ENCODE measurements at places on chromosomes 1 and 21.
A peak's percentile ranks its signal among the peaks of the same experiment; 100 is the strongest.

DNA sequence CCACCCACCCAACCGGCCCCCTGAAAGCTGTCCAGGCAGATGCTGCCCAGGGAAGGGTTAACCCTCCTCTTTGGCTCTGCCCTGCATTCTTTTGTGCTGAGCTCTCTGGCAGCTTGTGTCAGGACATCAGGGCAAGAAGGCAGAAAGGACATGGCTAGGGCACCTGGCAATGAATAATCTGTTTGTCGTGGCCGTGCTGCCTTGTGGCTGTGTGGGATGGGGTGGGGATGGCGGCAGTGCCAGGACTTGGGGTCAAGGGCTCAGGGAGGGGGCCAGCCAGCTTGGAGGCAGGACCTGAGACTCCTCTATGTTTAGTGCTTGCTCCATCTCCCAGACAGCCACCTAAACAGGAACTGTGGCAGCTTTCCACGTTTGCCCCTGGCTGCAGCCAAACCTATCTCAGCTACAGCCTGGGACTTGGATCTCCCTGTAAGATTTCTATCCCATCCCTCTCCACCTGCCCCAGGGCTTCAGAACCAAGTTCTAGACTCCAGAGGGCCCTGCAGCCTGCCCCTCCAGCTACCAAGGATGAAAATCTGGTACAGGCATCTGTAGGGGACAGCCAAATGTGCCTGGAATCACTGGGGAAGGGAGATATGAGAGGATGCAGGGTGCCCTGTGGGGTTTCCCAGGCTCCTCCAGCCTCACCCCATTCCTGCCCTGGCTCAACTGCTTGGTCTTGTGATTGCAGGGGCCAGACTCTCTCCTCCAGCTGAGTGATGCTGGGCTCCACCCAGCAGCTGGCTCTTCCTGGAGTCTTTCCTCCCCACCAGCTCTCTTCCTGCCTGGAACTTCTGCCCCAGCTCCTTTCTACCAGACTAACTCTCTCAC, 9.6 kb upstream of the GPR37L1 start:
- peak; percentile 62 for DNase-seq

DNA sequence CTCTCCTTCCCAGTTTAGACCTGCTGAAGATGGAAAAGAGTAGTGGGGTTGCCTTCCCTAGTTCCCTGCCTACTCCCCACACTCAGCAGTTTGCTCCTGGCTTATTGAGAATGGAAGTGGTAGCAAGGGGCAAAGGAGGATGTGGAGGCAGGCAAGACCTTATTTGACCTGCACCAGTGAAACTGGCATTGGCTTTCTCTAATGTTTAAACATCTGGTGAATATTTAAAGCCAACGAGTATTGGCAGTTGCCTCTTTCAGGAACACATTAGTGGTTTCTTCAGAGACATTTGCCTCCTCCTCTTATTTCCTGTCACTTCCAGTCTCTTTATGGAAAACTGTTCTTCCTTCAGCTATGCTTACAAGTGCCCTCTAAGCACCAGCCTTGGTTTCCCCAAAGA, 62.4 kb upstream of the VAV3 start:
- no peak for DNase-seq

- peak; percentile 32 for DNase-seq
Measured at GRCh38 chr1:30378991-30379581, 344.3 kb downstream of the MATN1 start.

DNA sequence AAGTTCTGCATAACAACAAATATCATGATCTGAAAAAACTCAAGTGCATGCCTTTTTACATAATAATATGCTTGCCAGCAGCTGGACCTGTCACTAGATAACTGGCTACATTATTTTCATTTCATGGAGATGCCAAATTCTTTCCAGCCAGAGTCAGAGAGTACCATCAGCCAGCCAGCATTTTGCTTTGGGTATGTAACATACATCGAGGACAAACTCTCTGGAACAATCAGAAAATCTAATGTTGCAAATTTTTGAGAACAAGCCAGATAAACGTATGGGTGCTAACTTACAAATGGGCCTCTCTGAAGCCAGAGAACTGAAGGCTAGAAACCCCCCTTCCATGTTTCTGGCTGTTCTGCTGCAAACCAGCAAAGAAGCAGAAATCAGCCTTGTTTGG, 76.3 kb upstream of the BACE2 start:
- no peak for DNase-seq

GRCh38 chr1:227790868-227791267, 24.6 kb upstream of the PRSS38 start:
- DNase-seq, result no peak

GRCh38 chr1:6554907-6555778, at the start of gene TAS1R1:
TSS of gene TAS1R1 (plus strand) at chr1:6555307. CDS start at chr1:6555374, 67 bp downstream.
- peak; percentile 28 for DNase-seq

GRCh38 chr21:30116479-30116878, 50.1 kb downstream of the CLDN17 start:
- DNase-seq, result no peak

GRCh38 chr1:226626577-226626956, 78.0 kb downstream of the STUM start:
- DNase-seq, result peak; percentile 75

GRCh38 chr1:161226320-161226711, 456 bp downstream of the TOMM40L start:
- DNase-seq, result no peak

DNA sequence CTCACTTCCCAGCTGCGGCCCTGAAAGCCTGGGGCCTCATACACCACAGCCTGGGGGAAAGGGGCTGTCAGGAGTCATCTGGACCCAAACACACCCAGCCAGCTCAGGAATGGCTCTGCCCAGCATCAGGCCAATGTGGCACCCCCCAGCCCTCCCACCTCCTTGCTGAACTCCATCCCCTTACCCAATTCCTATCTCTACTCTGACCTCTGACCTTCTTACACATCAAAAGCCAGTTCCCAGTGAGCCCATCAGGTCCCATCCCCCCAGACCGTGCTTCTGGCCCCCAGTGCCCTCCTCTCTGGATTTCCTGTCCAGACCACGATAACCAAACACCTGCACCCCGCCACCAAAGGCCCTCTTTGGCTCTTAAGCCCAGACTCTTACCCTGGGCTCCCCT, 16.3 kb downstream of the CRYBG2 start:
- DNase-seq, result no peak

DNA sequence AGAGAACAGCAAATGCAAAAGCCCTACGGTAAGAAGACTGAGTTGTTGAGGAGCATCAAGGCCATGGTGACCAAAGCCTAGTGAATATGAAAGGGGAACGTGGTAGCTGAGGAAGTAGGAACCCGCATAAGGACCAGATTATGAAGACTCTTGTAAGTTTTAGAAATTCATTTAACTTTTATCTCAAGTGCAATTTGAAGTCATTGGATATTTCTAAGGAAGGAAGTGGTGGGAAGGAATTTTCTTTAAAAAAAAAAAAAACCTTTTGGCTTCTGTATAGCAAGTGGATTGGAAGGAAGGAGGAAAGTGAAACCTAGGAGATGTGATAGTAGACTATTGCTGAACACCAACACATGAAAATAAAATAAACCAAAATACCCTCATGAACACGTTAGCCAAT, 119.0 kb downstream of the TNFSF18 start:
- no peak for DNase-seq

- DNase-seq, result peak; percentile 62
Measured at GRCh38 chr1:117512728-117513321, 93.0 kb upstream of the TENT5C start.

GRCh38 chr1:178772952-178773351, 47.9 kb downstream of the RALGPS2 start:
- no peak for DNase-seq

- DNase-seq, result no peak
Measured at GRCh38 chr1:154808261-154808908, 61.7 kb downstream of the KCNN3 start.

GRCh38 chr21:14088391-14088790, 122.4 kb downstream of the LIPI start:
- no peak for DNase-seq

DNA sequence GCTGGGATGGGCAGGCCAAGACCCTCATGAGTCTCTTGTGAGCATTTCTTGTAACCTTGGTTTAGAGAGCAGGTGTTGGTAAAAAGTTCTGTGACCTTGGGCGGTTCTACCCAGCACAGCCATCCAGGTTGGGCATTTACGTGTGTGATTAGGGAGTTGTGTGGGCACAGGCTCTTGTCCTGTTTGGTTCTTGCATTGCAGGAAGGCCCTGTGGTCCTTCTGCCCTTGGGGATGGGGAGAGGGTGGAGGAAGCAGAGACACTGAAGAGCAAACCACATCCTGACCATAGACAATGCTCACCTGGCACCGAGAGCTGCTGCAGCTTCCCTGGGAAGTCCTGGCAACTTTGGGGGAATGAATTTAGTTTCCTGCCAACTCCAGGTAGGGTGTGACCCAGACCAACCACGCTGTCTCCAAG, 25.6 kb downstream of the RNF187 start:
- no peak for DNase-seq

DNA sequence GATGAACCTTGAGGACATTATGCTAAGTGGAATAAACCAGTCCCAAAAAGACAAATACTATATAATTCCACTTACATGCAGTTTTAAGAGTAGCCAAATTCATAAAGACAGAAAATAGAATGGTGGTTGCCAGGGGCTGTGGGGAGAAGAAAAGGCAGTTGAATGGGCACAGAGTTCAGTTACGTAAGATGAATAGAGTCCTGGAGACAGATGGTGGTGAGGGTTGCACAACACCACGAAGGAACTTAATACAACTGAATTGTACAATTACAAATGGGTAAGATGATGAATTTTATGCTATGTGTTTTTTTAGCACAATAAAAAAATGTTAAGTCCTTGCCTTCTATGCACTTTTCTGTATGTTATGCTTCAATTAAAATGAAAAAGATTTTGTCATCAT, 66.6 kb downstream of the CD34 start:
- peak; percentile 47 for DNase-seq

GRCh38 chr1:19287436-19288185, 959 bp downstream of the AKR7A3 start:
- no peak for DNase-seq

- DNase-seq, result peak; percentile 77
Measured at GRCh38 chr1:59947047-59947938, 20.7 kb upstream of the CYP2J2 start.

GRCh38 chr1:217867446-217867995, 236.4 kb downstream of the SPATA17 start:
- no peak for DNase-seq

GRCh38 chr1:178418284-178418955, 78.3 kb downstream of the CLEC20A start:
- no peak for DNase-seq

DNA sequence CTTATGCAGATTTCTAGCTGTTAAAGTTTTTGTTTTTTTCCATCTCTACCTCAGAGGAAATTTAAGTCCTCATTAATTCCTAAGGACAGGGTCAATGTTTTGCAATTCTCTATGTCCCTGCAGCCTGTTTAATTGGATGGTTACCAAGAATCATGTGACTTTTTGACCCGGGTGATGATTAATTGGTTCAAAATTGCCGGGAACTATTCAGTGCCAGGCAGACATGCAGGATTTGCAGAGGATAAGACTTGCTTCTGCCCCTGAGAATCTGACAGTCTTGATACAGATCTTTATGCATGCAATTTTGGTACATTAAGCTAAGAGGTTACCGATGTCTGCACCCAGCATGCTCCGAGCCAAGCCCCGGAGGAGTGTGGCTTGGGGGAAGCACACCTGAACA, 87.9 kb downstream of the PLPP3 start:
- DNase-seq, result peak; percentile 57

DNA sequence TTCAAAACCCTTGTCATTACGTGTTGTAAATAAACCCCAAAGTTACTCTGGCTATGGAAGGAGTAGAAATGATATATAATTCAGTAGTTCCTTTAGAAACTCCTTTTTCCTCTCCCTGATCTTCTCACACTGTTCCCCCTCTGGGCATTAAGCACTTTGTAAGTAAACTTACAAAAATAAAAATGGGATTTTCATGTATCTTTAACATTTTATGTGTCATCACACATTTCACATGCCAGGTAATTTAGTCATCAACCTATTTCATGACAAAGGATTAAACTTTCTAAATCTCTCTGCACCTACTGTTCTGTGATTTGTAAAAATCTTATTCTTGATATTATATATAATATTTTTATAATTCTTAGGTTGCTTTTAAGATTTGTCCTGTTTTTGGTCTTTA, 176.9 kb downstream of the NEK7 start:
- DNase-seq, result peak; percentile 39

- DNase-seq, result no peak
Measured at GRCh38 chr1:115242543-115242942, 95.5 kb downstream of the NGF start.

DNA sequence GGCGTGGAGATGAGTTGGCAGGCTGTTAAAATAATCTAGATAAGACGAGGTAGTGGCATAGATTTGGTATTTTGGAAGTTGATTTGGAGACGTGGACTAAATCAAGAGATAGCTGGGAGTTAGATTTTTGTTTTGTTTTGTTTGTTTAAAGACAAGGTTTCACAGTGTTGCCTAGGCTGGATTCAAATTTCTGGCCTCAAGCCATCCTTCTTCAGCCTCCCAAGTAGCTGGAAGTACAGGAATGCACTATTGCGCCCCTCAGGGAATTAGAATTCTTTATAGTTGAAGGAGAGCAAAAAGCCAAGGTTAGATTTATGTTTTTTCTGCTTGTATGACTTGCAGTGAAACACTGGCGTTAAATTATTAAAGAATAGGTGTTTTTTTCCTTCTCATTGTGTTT, 22.3 kb upstream of the SNRPE start:
- peak; percentile 94 for DNase-seq

GRCh38 chr1:207309745-207310273, 11.7 kb upstream of the CD55 start:
- peak; percentile 78 for DNase-seq

DNA sequence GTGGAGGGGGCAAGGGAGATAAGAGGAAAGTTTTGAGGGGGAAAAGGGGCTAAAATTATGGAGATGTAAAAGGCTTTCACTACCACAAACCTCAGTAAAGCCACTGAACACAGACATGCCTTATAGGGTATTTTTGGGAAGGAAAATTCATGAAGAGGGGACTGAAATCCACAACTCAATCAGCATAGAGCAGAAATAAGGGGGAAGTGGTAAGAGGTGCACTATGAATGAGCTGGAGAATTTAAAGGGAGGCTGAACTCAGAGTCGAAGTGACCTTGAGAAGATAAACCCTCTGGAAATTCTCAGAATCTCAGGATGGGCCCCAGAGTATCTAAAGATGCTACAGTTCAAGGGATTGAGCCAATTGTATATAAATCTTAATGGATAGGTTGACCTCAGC, 15.3 kb downstream of the RHEX start:
- DNase-seq, result no peak

All from fibroblast of the aortic adventitia (primary cell).